ENCODE measurements at places on chromosomes 12 and 14. TPM values are rescaled to one million over a fixed set of nuclear protein-coding genes. Genes with fewer than 3 reads are reported as not detected.

The NFE2 gene
- total RNA-seq = 0.03 TPM

The KNTC1 gene
- total RNA-seq = 20.5 TPM

The SERPINA3 gene
- total RNA-seq = 13.2 TPM

The JAG2 gene
- total RNA-seq = 27.4 TPM

The RASSF8 gene
- 7.7 TPM for total RNA-seq

All from A549 treated with AZD2906 at 1 μM for 4 hours (cell line).